Fibroblast of mammary gland (primary cell): ENCODE measurements at places on chromosomes 12 and 14.

GRCh38 chr12:94732367-94732990 lies 82.1 kb upstream of the TMCC3 start:
- no peak for DNase-seq

- DNase-seq: no peak
These were observed 9.3 kb downstream of the RILPL2 start for GRCh38 chr12:123427036-123427769.

- no peak for DNase-seq
These were observed 140.8 kb downstream of the SCARB1 start for GRCh38 chr12:124722878-124723277.

DNA sequence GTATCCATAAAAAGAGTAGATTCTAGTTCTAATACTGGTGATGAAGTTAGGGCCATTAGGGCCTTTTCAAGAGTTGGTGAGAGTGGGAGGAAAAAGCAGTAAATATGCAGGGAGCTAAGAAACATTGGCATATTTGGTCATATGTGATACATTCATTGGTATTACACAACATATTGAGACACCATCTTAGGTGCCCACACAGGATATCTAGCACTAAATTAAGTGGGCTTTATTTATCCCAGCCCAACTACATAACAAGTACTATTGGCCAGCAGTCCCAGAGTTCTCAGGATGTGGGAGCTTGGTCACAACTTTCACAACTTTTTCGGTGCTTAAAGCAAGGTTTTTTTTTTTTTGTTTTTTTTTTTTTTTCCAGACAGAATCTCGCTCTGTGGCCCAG lies 2.0 kb upstream of the ING4 start:
- peak; percentile 26 for DNase-seq

DNA sequence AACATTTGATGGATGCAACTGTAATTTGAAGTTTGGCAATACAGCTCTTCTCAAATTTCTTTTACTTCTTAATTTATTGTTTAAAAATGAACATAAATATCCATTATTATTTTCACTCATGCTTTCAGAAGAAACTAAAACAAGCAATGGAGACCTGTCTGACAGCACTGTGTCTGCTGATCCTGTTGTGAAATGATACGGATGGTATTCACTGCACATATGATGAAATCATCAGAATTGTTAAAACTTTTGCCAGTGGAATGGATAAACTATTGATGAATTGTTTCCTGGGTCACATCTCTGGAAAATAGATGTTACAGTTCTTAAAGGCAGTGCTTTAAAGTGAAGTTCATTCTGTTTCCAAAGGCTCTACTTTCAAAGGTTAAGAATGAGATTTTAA lies 59.2 kb downstream of the WASHC4 start:
- peak; percentile 66 for DNase-seq

DNA sequence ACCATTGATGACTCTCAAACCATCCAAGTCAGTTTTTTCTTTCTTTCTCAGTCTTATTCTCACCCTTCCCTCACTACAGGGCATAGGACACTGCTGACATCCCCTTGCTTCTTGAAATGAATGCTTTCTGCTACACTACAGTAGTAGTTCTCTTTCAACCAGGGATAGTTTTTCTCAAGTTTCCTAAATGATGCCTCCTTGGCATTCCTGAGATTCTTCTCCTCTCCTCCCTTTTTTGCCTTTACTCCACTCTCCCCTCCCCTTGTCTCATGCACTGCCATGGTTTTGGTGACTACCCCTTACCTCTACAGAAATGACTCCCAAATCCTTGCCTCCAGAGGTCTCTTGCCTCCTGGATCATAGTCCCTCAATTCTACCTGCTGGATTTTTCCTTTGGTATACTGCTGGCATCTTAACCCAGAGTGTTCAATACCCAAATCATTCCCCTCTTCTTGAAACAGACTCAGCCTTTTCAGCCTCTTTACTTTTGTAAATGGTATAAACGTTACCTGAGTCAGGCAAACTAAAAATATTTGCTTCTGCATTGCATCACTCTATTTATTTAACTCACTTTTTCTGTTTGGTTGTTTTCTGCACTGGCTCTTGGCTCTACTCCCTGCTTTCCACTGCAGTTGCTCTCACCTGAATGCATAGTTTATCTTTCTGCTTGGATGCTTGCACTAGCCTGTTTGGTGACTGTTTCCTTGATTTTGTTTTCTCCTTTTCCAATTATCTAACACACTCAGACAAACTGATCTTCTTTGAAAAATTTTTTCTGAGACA lies 211.6 kb upstream of the IGF1 start:
- no peak for DNase-seq

GRCh38 chr14:55980970-55981369 lies 137.2 kb upstream of the PELI2 start:
- DNase-seq: no peak

DNA sequence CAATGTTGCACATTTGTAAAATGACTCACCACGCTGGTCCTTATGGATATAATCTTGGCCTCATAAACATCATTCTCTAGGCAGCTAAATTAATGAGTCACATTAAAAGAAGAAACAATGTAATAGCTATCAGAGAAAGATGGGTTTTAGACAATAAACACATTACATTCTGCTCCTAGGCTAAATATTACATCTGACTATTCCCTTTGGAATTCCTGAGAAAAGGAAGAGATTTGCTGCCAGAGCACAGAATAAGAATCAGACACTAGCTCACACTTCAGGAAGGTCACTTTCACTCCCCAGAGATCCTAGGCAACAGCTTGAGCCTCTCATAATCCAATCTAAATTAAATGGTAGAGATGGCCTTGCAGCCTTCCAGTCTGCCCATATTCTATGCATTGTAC lies 218.2 kb downstream of the PTPRO start:
- DNase-seq: peak; percentile 85

- DNase-seq: peak; percentile 76
These were observed 14.0 kb downstream of the CCER1 start for GRCh38 chr12:90940872-90941499.

GRCh38 chr12:55067701-55068100 lies 47.9 kb downstream of the NEUROD4 start:
- no peak for DNase-seq

DNA sequence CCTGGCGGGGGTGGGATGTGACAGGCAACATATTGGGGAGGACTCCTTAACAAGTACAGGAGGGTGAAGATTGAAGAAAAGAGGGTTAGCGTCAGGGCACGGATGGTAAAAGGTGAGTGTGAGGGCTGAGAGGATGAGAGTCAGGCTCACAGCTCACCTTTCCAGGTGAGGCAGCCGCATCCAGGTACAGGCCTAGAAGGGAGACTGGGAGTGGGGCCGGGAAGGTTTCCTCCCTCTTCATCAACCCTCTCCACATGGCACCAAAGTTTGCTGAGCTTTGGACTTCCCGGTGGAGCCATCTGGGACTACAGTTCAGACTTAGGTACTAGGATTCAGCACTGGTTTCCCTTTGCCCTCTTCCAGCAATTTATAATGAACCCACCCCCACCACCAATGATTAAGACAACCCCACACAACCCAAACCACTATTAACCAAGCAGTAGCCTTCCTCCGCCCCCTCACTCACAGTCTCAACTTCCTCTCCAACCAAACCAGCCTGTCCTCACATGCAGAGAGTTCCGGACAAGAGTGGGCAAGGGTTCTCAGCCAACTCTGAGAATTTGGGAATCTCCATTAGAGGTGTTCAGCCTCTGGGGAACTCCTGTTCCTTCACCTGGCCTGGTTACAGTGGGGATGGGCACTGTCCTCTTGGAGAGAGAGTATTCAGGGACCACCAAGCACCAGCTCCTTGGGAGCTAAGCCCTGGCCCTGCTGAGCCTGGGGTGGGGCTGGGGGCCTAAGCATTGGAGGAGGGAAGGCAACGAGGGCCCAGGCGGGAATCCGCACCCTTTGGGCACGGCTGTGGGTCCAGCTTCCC lies 2.4 kb upstream of the HOXC4 start:
- peak; percentile 71 for DNase-seq

DNA sequence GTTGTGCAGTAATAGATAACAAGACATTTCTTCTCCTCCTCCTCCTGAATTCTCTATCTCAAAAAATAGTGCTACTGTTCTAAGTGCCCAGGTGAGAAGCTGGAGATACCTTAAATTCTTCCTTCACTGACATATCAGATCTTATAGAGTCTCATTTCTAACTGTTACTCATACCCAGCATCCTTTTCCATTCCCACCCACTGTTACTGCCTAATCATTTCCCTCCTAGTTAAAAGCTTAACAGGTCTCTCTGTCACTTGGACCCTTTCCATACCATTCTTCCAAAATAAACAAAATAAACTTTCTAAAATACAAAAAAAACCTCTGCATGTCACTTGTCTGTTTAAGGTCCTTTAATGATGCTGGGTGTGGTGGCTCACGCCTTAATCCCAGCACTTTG lies 124.4 kb downstream of the VEZT start:
- DNase-seq: no peak

DNA sequence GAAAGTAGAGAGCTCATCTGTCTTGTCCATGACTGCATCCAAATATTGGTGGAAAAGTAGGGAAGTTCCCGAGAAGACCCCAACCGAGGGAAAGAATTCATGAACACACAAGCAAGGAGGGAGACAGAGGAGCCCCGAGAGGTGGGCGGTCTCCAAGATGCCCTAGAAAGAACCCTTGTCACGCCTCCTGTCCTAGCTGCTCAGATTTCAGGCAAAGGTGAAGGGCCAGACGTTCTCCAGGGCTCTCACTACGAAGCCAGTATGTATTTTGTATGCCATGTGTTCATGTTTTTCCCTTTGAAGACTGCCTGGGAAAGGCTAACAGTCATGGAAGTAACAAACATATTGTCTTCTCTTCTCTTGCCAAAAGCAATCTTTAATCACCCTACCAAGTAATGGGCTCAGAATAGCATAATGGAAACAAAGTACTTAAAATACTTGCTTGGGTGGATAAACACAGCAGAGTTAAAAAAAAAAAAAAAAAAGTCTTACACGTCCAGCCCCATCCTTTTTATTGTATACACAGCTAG lies 99.2 kb upstream of the TBX3 start:
- DNase-seq: no peak

DNA sequence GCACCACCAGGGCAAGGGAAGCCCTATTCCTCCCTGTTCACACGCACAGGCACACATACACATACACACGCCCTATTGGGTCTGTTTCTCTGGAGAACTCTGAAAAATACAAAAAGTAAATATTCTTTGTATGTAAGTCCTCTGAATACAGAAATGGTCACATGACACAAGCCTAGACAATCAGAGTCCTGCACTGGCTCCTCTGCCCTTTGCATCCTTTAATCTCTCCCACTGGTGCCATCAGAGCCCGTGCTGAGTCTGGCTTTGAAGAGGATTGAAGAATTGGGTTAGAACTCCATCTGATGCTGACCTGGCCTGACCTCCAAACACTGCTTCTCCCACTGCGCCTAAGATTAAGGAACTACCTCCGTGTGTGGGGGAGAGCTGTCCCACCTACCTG lies 273.2 kb upstream of the TBX3 start:
- DNase-seq: no peak

- peak; percentile 44 for DNase-seq
These were observed 77.6 kb upstream of the DACT1 start for GRCh38 chr14:58560208-58560607.

GRCh38 chr14:104723651-104724406 lies at the start of gene ADSS1:
Gene ADSS1 (plus strand): TSS chr14:104724229. CDS start chr14:104724271, 42 bp downstream.
- no peak for DNase-seq

GRCh38 chr12:89087149-89087825 lies 265.0 kb downstream of the DUSP6 start:
- no peak for DNase-seq

DNA sequence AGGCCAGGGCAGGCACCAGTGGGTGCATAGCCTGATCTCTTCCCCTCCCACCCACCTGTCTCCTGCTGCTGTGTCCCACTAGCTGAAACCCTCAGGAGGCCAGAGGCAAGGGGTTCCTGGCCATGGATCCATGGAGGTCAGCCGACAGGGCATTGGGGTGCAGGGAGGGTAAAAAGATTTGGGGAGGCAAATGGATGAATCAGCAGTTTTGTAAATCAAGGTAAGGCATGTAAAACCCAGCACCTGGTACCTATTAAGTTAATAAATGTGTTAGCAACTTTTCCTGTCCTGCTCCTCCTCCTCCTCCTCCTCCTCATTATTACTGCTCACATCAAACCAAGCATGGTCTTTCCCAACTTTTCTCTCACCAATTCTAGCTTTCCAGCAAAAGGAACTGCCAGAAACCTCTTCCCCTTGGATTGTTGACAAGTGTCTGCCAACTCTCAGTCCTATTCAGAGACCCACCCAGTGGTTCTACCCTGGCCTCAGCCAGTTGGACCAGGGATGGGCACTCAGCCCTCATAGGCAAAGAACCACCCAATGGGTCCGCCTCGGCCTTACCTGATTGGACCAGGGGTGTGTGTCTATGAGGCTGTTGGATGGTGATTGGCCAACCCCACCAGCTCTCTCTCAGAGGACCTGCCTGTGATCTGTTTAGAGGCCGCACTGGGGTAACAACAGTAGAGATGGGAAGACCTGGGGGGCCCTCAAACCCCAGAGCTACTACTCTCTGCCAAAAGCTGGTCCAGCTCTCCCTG lies 155.7 kb upstream of the GSC start:
- no peak for DNase-seq

DNA sequence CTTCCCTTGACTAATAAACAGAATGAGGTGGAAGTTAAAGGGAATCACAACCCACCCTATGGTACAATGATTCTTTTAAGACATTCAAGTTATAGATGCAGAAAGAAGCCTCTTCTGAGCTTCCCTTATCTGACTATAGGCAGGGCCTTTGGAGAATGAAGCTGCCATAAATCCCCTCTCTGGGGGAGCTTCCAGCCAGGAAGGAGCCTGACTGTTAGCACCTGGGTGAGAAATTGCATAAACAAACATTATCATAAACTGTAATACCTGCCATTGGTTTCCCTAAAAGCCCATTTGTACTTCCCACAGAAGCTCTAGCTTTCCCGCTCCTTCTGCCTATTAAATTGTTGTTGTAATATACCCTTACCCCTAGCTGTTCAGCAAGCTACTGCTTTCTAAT lies 81.3 kb upstream of the RESF1 start:
- no peak for DNase-seq

DNA sequence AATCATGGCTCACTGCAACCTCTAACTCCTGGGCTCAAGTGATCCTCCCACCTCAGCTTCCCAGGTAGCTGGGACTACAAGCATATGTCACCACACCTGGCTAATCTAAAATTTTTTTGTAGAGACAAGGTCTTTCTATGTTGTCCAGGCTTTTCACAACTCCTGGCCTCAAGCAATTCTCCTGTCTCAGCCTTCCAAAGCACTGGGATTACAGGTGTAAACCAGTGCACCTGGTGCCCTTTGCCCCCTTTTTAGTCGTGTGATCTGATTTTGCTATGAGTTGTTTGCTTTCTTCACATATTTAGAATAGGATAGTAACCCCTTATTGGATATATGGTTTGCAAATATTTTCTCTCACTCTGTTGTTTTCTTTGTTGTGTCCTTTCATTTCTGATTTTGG lies 1.7 kb upstream of the RAD52 start:
- DNase-seq: no peak

- no peak for DNase-seq
These were observed 376.8 kb downstream of the RGS6 start for GRCh38 chr14:72308967-72309485.
